NCI-H1417 treated with DMSO at 0.1 percent for 48 hours (cell line): ENCODE measurements at places on chromosomes 2 and 18.
A peak's percentile ranks its signal among the peaks of the same experiment; 100 is the strongest.

GRCh38 chr2:99554238-99554637 is 64.4 kb upstream of the REV1 start:
- DNase-seq, result no peak

DNA sequence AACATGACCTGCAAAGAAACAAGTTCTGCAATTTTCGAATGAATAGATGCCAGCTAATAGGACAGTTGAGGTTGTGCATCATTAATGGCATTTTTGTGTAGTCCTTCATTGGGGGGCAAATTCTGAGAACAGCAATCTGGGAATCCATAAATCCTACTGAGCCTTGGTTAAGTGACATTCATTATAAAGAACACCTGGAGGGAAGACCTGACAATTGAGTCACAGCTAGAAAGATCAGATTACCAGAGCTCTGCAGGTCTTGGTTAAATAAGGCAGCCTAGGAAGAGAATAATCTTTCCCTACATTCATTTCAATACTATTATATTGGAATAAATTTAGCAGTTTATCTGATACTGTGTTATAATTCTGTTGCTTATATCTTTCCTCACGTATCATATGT is 14.3 kb downstream of the KCNH7 start:
- DNase-seq, result no peak

- peak; percentile 10 for DNase-seq
These were observed 100.8 kb upstream of the ATP5MC3 start for GRCh38 chr2:175282300-175282699.

DNA sequence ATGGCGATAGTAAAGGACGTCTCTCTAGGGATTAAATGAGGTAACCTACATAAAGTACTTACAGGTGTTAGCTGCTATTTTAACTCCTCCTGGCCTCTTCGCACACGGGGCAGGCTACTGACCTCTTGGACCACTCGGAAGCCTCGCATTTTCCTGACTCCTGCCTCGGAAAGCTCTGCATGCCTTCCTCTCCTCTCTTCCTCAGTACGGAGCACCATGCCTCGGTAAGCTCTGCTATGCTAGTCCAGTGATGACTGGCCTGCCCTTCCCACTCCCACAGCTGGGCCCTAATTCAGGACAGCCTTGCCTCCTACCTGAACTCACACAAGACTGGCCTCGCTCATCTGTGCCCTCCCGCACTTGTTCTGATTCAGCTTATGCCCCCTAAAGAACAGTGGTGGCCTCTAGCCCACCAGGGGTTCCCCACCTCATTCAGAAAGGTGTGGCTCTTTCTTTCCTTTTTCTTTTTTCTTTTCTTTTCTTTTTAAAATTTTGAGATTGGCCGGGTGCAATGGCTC is 22.7 kb upstream of the HPCAL1 start:
- no peak for DNase-seq

DNA sequence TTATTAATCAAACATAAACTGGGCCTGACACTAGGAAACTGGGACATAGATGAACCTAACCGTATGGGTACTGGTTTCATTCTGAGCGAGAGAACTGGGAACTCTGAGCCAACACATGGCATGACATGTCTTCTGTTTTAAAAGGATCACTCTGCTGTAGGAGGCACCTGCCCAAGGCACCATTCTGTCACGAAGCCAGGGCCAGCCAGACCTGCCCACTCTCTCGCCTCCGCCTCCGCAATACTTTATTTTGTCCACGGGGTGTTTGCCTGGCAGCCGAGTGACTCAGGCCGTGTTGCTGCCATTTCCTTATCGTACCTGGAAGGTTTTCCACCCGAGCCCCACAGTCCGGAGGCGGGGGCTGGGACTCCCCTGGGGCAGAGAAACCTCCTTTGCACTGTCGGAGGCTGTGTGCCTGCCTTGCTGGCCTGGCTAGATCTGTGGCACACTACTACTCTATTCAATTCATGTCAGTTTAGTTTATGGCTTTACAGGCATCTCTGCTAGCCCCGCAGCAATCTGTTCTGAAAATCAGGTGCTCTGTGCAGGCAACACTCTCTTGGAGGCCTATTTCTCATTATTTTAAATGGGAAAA is 120.4 kb upstream of the ACKR3 start:
- no peak for DNase-seq

- DNase-seq, result no peak
These were observed 18.9 kb upstream of the DAPL1 start for GRCh38 chr2:158776231-158776630.

GRCh38 chr2:145402706-145403277 is 882.9 kb upstream of the ZEB2 start:
- no peak for DNase-seq

GRCh38 chr2:29894822-29895614 is 26.4 kb downstream of the ALK start:
- DNase-seq, result no peak

GRCh38 chr2:125796784-125797183 is 859.2 kb upstream of the GYPC start:
- DNase-seq, result no peak

DNA sequence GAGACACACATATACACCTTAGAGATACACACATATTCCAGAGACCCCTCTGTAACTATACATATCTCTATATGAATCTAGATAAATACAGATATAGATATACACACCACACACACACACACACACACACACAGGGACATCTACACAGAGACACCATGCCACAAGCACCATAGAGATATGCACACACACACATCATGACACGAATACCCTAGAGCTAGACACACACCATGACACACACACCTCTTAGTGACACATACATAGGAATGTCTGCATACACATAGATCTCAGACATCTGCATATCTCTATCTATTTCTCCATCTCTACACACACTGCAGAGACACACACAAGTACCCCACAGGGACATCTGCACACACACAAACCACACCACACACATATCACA is 270.0 kb downstream of the CYRIA start:
- no peak for DNase-seq

GRCh38 chr2:18209934-18210639 is 331.6 kb downstream of the KCNS3 start:
- DNase-seq, result no peak

- DNase-seq, result no peak
These were observed 431.2 kb downstream of the LPIN1 start for GRCh38 chr2:12177455-12178288.

- no peak for DNase-seq
These were observed 252.8 kb downstream of the DYSF start for GRCh38 chr2:71706121-71706520.

DNA sequence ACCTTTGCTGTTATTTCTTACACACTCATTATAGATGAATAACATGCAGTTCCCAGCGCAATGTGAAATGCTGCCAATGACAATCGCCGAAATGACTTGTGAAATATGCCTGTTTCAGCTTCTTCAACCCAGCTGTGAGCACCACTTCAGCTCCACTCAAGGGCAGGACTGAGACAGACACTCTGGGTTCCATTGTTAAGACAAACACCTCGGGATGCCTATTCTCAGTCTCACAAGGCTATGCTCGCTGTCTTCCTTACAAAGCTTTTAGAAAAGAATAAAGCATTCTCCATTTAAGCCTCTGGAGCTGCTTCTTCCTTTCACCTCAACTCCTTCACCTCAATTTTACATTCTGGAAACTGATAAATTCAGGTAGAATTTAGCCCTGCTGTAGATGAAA is 4.2 kb downstream of the CBLN2 start:
- DNase-seq, result no peak

- DNase-seq, result no peak
These were observed 1307.8 kb upstream of the TMEFF2 start for GRCh38 chr2:193502363-193503035.

- DNase-seq, result no peak
These were observed 936.4 kb upstream of the CHAC2 start for GRCh38 chr2:52831216-52831615.

- DNase-seq, result no peak
These were observed 19.5 kb downstream of the FBXO15 start for GRCh38 chr18:74128159-74128558.

DNA sequence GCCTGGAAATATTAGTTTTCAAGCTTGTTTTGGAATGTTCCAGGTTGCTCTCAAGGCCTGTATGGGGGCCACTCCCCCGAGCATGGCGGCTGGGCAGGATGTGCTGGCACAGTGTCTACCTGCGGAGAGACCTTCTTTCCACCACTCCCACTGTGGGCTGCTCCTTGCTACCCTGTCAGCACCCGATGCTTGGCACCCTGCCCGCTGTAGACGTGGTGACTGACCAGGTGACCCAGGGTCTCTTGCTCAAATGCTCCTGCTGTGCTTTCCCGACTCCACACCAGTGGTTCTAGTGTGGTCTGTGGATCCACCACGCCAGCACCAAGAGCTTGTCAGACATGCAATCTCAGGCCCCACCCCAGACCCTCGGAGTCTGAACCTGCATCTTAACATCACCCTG is 213.3 kb downstream of the SH3BP4 start:
- DNase-seq, result no peak

DNA sequence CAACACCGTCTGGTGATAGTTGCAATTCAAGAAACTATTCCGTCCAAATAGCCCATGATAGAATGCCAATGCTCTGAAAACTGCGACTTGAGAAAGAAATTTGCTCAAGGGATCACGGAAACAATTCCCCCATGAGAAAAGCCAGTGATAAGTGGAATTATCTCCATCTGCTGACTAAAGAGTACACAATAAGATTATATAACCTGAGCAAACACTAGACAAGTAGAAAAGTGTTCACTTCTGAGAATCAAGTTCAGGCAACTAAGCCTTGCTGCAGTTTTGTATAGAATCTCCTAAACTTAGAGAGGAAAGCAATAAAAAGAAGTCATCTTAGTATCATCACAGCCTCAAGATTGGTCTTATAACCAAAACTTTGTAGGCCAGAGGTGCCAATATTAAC is 336.3 kb upstream of the NRXN1 start:
- no peak for DNase-seq

DNA sequence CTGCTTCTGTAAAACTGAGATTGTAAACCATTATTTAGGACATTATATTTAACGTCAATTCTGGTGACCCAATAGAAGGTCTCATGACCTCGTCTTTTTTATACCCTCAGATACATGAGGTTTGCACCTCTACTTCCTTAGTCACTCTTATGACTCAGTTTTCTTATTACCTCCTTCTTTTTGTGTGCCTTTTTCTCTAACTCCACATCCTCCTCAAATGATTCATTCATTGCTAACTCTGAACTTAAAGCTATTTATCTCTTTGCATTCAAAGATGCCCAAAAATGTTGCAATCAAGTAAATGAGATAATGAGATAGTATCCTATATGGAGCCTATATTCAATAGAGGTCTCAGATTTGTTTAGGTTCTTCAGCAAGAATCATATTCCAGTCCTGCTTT is 121.0 kb upstream of the KYNU start:
- no peak for DNase-seq

DNA sequence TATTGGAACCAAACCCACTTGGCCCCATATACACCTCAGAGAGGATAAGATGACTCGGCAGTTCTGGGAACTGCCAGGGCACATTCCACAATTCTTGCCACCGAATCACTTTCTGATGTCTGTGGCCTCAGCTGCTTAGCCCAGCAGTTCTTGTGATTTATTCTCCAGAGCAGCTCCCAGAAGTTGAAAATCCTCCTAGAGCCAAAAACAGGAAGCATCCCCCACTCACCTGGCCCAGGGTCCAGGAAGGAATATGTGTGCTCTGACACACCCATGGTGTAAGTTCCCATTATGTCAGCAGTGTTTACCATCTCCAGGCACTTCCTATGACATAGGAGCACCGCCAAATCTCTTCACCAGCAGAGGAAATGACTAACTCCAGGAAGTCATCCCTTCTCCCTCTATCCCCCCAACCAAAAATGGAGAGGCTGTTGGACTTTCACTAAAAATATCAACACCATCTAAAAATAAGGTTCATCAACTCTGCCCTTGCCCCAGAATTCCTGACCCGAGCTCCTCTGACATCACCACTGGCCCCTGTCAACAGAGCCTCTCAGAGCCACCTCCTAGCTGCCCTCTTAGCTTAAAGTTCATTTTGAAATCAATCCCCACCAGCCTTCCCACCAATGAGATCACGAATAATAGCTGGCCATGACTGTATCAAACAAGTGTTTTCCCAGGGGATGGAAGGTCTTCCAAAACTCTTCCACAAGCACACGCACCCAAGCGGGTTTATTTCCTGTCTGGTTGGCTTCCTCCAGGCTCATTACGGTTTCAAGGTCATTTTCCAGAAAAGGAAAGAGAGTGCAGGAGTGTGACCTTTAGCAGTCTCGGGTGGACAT is 223.1 kb upstream of the PARD3B start:
- DNase-seq, result no peak

DNA sequence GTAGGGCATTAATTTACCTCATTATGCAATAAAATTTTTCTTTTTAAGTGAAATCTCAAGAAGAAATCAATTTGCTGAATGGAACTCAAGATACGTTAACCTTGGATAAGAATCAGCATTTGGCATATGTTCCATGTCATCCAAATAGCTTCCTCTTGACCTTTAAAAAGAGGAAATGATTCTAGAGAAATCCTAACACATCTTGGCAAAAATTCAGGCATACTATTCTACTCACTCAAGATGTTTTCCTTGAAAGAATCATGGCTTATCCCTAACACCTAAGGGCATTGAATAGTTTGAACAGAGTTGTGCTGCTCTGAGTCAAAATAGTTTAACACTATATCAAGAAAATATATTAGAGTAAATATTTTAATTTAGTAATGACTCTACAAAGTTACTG is 678.0 kb downstream of the EPHA4 start:
- no peak for DNase-seq

DNA sequence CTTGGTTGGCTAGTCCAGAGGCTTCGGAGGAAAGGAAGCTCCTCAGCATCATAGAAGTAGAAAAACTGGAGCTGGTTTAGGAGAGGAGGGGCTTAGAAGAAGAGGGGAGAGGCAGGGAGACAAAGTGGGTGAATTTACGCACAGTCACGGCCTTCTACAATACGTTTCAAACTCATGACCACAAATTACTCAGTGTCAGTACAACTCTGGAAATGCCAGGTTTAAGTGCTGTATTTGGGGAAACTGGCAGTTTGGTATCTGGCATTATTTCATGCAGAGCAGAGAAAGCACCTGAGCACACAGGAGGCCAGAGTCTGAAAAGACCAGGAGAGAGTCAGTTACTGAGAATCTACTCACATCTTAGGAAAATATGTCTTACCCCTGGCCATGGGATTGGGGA is 55.4 kb downstream of the XRCC5 start:
- DNase-seq, result no peak

DNA sequence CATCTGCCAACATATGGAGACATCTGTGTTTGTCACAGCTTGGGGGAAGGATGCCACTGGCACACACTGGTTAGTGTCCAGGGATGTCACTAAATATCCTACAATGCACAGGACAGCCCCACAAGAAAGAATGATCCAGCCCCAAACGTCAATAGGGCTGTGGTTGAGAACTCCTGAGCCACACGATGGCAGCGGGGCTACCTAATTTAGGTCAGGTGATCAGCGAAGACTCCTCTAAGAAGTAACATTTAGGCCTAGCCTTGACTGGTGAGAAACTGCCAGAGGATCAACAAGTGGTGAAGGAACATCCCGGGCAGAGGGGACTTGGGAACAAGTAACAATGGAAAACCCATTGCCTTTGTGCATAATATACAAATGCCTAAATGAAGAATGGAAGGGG is 5.0 kb upstream of the TGIF1 start:
- DNase-seq, result no peak

DNA sequence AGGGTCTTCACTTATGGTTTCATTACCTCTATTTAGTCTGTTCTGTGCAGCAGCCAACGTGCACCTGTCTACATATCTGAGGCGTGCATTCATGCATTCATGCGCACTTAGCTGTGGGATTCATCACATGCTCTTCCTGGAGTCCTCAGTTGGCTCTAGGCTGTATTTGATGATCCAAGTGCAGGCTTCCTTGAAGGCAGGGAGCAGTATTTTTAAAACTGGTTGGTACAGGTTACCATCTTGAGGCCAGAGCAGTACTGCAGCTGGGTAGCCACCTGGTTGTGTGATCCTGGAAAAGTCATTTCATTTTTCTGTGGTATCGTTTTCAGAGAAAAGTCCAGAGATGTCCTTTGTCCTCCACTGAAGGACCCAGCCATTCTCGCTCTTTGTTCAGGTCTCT is 109.8 kb downstream of the EN1 start:
- DNase-seq, result no peak
